ENCODE measurements at places on chromosomes 7 and 10. TPM values are rescaled to one million over a fixed set of nuclear protein-coding genes. Genes with fewer than 3 reads are reported as not detected.

The CNNM1 gene
- 0.33 TPM for total RNA-seq

The TMEM26 gene
- 2.8 TPM for total RNA-seq

The ANKRD2 gene
- 0.50 TPM for total RNA-seq

The CALHM3 gene
- total RNA-seq, result not detected

The GOLGA7B gene
- not detected for total RNA-seq

The UCN3 gene
- not detected for total RNA-seq

The KIF5B gene
- total RNA-seq, result 145 TPM
